ENCODE measurements at places on chromosomes 4 and X.

- no peak for DNase-seq
Measured at GRCh38 chr4:57114973-57115372, 4.8 kb upstream of the IGFBP7 start.

DNA sequence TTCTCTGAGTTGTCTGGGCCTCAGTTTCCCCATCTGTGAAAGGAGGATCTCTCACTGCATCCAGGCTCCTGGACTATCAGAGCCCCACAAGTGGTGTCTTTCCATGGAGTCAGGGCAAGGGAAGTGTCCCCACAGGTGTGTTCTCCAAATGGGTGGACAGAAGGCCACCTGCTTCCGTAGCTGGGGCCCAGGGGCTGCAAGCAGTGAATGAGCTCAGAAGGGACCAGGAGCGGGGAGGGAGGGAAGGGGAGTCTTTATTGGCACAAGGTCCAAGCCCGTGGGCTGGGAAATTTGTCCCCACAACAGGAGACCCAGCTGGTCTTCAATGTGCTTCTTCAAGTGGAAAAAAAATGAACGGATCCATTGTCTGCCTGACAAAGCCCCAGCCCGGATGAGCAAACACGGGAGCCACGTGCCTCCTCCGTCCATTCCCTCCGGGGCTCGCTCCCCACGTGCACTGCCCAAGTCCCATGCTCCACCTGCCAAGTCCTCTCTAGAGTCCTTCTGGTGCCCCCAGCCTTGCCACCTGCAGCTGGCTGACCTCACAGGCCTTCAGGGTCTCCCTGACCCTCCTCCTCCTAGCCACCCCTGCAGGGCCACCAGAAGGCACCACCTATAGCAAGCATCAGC, 72.0 kb downstream of the JAKMIP1 start:
- DNase-seq: no peak

- DNase-seq: no peak
Measured at GRCh38 chrX:129939986-129940385, 34.0 kb downstream of the UTP14A start.

GRCh38 chr4:187390646-187391045, 604.9 kb upstream of the ZFP42 start:
- DNase-seq: no peak

- DNase-seq: no peak
Measured at GRCh38 chrX:29671421-29671820, 543.9 kb upstream of the MAGEB2 start.

GRCh38 chr4:3338321-3338838, 45.6 kb downstream of the RGS12 start:
- DNase-seq: no peak

DNA sequence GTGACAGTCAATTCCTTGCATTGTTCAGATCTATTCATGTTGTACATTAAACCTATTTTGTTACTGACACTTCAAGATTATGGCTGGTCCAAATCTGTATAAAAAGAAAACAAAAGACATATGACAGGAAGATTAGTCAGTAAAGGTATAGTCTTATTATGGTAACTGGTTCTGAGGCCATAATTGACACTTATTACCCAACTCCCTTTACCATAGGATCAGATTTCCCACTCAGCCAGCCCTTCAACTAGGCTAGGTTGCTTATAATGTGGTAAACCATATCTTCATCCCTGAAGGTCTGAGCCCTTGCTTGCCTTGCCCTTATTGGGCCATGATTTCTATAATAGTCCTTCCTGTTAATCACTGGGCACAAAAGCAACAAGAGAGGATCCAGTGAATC, 289.6 kb downstream of the CXXC4 start:
- no peak for DNase-seq

GRCh38 chr4:576991-577498, 950 bp upstream of the TMEM271 start:
- DNase-seq: no peak

- DNase-seq: no peak
Measured at GRCh38 chr4:142373610-142374009, 472.5 kb downstream of the INPP4B start.

GRCh38 chr4:100288811-100289529, 98.7 kb upstream of the DDIT4L start:
- no peak for DNase-seq

GRCh38 chrX:103536071-103536470, 16.8 kb upstream of the RAB40A start:
- DNase-seq: no peak

DNA sequence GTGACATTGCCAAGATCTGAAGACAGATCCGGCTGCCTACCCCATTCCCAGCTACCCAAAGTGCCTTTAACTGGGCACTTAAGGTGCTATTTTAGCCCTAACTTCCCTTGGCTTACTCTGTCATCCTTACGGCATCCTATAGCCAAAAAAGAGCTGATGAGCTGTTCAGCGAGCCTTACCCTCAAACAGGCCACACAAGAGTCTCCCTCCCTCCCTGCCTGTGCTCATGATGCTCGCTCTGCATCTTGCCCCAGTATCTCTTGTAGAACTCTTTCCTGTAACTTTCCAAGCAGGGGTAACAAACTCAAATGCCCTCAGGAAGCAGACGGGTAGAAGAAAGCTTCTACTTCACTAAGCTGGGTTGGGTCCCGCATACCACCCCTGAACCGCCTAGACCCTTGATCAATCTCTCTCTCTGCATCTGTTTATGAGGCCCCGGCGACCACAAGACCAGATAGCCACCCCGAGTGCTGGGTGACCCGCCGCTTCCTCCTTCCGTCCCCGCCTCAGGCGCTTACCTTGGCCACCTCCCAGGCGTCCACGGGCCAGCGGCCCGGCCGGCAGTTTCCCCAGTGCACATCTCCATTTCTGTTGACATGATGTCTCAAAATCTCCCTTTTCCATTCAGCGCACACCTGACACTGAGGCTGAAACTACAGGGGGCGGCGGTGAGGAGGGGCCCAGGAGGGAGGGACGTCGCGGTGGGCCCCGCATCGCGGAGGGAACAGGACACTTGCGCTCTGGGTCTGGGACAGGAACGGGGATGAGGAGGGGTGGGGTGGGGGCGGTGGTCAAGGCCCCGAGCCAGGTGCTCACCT, 663 bp downstream of the CXorf38 start:
- no peak for DNase-seq

GRCh38 chr4:73161527-73162185, 92.1 kb upstream of the COX18 start:
- DNase-seq: no peak

- DNase-seq: no peak
Measured at GRCh38 chrX:332916-333610, 14.5 kb upstream of the GTPBP6 start.

DNA sequence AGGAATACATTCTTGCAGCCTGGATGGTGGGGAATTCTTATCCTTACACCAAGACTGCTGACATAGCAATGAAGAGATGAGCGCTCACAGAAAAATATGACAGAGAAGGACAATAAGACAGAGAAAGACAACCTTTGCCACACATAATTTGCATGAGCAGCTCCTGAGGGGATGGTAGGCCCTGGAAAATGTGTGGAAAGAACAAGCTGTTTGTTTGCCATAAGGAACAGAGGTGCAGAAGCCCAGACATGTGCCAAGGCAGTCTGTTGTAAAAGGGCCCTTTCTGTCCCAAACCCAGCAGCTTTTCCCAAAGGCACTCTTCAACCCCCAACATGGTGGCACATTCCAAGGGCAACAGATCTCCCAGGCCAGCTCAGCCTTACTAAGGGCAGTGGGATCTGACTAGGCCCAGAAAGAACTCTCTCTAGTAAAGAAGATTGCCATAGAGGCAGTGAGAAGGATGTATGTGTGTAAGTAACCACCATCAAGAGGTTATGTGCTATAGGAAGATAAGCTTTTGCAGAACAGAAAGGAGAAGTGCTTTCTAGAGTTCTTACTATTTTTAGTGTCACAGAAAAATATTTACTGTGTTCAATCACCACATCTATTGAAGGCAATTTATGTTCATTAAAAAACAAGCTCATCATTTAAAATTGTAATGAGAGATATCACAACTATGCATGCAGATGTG, 287.0 kb upstream of the RASGEF1B start:
- DNase-seq: no peak

DNA sequence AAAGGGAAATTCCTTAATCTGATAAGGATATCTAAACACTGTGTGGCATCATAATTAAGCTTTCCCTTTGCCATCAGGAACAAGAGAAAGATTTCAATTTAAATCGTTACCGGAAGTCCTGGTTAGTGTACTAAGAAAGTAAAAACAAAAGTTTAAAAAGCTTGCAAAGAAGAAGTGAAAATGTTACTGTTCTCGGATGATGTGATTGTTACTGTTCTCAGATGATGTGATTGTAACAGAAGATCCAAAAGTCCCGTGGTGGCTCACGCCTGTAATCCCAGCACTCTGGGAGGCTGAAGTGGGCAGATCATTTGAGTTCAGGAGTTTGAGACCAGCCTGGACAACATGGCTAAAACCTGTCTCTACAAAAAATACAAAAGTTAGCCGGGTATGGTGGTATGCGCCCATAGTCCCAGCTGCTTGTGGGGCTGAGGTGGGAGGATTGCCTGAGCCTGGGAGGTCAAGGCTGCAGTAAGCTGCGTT, 62.5 kb downstream of the RGS12 start:
- no peak for DNase-seq

GRCh38 chrX:155998116-155998515, 620 bp downstream of the IL9R start:
- DNase-seq: no peak

DNA sequence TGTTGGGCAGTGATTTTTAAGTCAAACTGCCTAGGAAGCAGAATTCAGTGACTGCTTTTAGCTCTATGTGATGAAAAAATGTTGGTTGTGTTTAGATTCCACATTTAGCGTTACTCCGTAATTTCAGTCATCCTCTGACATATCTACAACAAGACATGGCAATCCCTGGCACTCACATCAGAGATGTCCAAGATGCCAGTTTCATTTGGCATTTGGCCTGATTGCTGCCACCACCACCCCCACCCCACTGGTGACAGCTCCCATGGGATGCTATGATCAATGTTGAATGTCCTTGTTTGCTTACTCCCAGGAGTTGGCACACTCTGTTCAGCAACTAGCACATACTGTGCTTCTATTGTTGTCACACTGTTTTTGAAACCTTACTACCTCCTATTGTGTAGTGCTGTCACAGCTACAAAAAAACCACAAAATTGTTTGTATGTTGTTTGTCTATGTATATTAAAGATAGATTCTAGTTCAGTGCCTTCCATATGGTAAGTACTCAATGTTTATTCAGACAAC, 101.4 kb downstream of the AWAT2 start:
- DNase-seq: no peak

- no peak for DNase-seq
Measured at GRCh38 chr4:64248186-64248585, 161.1 kb downstream of the TECRL start.

DNA sequence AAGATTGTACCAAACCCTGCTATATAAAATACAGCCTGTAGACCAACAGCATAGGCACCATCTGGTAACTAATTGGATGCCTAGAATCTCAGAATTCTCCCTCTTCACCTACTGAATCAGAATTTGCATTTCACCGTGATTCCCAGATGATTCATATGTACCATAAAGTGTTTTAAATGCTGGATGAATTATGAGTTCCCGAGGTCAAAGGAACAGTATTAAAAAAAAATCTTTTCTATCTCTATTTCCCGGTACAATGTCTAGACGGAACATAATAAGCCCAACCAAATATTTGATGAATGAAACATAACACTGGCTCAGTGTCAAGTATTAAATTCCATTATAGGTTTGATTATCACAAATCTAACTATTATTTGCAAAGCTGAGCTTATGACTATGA, 280.0 kb downstream of the ANKRD50 start:
- DNase-seq: no peak

DNA sequence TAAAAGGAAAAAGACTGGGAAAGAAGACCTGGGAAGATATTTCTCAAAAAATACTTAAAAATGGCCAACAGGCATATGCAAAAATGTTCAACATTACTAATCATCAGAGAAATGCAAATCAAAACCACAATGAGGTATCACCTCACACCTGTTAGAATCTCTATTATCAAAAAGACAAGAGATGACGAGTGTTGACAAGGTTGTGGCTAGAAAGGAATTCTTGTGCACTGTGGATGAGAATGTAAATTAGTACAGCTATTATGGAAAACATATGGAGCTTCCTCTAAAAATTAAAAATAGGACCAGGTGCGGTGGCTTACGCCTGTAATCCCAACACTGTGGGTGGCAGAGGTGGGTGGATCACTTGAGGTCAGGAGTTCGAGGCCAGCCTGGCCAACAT, 50.0 kb downstream of the C4orf46 start:
- DNase-seq: no peak

DNA sequence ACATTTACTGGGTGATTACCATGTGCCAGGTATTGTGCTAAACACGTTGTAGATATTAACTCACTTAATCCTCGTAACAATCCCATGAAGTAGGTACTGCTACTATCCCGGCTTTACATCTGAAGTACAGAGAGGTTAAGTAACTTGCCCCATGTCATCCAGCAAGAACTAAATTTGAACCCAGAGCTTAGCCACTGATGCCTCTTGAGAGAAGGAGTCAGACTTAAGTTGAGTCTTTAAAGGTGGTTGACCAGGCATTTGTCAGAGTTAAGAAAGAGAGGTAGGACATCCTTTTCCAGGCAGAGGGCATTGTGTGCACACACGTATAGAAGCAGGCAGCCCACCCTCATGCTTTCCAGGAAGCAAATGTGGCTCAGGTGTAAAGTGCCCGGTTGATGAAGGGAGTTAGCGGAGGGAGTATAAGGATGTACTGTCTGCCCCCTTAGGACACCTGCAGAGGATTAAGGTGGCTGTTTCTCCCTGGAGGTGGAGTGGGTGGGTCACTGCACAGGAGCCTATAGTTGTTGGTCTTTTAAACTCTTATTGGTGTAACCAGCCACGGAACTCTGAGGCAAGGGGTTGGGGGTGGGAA, 335 bp upstream of the CD38 start:
- no peak for DNase-seq

GRCh38 chrX:15751155-15751819, 13.2 kb downstream of the CA5B start:
- no peak for DNase-seq

GRCh38 chrX:136039968-136040367, 54.7 kb downstream of the SLC9A6 start:
- no peak for DNase-seq

DNA sequence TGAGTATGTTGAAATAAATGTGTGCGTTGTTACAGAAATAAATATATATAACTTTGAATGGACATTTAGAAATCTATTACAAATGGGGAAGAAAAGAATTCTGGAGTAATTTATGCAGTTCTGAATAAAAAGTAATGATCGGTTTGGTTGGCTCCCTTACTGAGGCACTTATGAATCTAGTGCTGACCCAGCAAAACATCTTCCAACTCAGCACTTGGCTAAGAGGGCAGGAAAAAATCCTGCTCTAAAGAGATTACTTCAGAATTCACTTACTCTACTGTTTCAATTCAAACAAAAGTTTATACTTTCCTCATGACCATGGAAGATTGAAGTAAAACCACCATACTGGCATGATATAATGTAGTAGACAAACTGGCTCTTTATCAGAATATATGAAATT, 123.9 kb upstream of the RXFP1 start:
- no peak for DNase-seq

DNA sequence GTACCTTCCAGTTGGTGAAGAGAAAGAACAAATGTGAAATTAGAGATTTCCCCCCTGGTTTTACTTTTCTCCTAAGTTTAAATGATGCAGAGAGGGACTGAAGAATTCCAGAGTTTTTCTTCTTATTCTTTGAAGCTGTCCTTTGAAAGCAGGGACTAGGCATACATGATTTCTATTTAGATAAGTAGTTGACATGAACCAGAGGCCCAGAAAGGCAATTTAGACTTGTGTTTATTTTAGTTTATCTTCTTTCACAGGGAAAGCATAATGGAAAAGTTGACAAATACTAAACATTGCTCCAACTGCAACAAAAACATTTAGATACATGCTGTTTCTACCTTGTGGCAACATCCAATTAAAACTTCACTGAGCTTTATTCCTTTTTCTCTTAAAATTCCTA, 32.0 kb downstream of the PTPN13 start:
- DNase-seq: no peak

All from stimulated activated CD4-positive, alpha-beta T cell treated with anti-CD3 and anti-CD28 coated beads, Interleukin-1b, Interleukin-23, amount 100 ng/mL, for 1 hour (primary cell).